ENCODE measurements at places on chromosomes 1 and 21.

DNA sequence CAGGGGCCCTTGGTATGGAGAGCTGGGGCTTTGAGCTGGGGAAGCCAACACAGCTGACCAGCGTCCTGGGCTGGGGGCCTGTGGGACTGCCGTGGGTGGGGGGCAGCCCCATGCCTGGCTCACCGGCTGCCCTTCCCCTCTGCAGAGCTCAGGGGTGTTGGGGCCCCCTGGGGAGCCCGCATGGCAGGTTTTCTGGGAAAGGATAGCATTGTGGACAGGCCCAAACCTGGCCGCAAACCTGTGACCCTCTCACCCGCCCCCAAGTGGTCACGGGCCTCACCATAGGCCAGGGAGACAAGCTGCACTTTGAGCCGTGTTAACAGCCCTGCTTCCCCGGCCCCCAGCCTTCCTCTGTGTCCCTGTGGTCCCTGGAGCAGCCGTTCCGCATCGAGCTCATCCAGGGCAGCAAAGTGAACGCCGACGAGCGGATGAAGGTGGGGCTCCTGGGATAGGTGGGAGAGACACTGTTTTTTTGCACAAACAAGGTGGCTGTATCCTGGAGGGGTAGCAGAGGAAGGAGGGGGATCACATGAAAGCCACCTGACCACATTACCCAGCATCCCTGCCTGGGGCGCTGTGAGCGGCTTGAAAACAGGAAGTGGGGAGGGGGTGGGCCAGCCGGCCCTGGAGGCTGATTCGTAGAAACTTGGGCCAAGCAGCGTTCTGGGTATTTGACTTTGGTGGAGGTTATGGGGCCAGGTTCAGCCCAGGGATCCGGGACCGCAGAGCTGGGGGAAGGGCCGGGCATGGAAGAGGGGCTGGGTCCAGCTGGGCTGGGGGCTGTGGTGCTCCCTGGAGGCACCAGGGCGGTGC is 65.9 kb downstream of the PIK3CD start:
- DNase-seq, result peak; percentile 90

- no peak for DNase-seq
Observed at GRCh38 chr1:189971656-189972055, 506.0 kb downstream of the BRINP3 start.

DNA sequence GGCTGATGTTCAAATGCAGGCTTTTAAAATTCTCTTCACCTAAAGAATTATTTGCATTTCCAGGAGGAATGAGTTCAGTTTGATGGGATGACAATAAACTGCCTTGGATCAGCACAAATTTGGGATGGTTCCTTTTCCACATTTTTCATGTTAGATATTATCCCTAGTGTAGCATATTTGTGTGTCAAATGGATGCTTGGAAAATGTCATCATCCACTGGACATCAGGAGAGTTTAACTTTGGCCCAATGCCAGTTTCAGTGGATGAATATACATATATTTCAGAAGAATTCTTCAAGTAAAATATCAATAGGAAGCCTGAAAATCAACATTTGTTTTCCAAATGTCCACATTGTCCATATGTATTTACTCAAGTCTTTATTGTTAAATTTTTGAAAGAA is 116.5 kb upstream of the COL24A1 start:
- DNase-seq, result no peak

GRCh38 chr1:165143437-165144065 is 213.0 kb downstream of the LMX1A start:
- no peak for DNase-seq

GRCh38 chr1:61506236-61506635 is 218.7 kb downstream of the TM2D1 start:
- DNase-seq, result no peak
